ENCODE measurements at places on chromosomes 6 and 20.

DNA sequence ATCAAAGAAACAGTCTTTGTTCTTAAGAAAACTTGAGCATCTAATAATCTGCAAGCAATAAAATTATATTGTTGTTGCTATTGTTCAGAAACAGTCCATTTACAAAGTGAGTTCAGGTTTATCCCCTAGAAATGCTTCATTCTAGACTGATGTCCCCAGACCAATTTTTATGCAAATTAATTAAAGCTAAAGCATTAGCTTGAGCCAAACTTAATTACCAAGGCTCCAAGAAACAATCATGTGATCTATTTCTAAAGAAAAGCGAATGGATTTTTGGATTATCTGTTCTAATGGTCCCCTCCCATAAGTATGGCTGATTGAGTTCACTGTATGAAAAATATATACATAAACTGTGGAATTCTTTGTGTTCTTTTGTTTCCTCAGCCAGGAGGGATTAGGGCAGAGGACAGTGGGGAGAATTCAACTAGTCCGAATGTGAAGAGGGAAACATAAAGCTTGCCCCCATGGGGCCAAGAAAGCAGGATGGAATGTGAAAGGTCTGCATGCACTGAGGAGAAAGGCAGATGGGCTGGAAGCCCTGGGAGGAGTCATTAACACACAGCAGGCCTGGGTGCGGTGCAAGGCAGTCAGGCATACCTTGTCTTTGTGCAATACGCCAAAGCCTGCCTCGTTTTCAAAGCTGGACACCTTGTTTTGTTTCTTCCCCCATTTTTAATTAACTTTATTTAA lies 597.1 kb downstream of the KIF16B start:
- peak; percentile 2 for DNase-seq

DNA sequence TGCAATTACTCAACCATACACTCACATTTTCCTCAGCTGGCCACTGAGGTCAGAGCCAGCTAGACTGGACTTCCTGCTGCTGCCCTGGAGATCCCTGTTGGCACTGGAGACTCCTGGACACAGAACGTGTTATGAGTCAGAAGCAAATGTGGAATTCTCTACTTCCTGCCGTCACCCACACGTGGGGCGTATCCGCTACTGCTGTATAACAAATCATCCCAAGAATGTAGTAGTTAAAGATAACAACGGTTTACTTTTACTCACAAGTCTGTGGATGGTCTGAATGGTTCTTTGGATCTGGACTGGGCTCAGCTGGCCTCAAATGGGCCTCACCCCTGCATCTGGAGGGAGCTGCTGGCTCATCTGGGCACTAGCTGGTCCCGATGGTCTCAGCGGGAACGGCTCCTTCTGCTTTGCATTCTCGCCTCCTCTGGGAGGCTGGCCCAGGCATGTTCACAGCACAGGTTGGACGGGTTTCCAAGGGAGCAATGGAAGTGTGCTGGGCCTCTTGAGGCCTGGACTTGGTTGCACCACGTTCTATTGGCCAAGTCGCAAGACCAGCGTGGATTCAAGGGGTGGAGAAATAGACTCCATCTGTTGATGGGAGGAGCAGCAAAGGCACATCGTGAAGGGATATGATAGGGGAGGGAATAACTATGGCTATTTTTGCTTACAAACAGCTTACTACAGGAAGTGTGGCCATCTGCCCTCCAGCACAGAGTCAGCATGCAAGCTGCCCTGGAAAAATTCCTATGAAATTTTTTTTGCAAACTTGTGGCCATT lies 118.5 kb downstream of the SNX5 start:
- peak; percentile 86 for DNase-seq

DNA sequence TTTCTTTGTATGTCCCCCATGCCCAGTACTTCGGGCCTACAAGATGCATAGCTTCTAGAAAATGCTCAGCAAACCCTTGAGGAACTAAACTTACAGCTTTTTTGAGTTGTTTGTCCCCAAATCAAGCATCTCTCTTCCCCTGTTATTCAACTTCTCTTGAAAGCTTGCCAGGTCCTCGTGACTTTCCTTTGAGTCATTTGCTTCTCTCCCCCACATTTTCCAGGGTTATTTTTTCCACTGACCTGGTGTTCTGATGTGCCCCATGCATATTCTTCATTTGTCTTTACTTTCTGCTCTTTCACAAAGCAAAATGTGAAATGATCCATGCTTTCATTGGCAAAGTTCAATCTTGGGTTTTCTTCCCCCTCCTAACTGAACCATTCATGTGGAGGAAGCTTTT lies 204.8 kb downstream of the TFAP2A start:
- DNase-seq: no peak

DNA sequence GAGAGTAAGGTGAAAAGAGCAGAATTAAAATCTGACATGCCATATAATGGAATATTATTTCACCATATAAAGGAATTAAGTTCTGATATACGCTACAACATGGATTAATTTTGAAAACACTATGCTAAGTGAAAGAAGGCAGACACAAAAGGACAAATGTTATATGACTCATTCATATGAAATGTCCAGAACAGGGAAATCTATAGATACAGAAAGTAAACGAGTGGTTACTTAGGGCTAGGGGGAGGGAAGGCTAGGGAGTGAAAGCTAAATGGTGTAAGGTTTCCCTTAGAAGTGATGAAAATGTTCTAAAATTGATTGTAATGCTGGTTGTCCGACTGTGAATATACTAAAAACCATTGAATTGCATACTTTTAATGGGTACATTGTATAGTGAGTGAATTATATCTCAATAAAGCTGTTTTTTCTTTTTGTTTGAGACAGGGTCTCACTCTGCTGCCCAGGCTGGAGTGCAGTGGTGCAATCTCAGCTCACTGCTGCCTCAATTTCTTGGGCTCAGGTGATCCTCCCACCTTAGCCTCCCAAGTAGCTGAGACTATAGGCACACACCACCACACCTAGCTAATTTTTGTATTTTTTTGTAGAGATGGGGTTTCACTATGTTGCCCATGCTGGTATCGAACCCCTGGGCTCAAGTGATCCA lies 8.2 kb downstream of the PRPH2 start:
- DNase-seq: peak; percentile 62

DNA sequence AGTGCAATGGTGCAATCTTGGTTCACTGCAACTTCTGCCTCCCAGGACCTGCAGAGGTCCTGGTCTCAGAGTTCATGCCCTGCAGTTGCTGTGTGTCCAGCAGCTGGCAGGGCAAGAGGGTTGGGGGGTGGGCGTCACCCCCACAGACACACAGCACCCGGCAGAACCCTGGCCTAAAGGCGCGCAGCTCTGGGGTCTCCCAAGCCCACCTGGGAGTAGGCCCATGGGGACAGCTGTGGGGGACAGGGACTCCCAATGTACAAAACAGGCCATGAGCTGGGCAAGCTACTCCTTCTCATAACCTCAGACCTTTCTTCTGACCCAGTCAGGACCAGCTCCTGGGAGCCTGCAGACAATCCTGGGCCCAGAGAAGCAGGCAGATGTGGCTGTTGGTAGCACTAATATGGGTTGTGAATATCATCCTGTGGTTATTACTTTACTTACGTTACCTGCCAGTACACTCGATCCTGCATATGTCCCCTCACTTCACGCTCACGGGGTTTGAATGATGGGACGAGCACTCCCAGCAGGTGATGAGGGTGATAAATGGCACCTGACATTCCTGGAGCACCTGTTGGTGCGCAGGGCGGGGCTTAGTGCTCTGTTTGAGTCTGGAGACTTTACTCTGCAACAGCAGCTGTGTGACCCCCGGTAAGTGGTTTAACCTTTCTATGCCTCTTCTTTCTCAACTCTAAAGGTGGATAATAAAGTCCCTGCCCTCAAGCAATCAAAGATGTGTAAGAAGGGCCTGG lies 39.9 kb upstream of the SULF2 start:
- DNase-seq: no peak

- DNase-seq: no peak
Observed at GRCh38 chr20:16051968-16052367, 521.3 kb downstream of the KIF16B start.

GRCh38 chr6:1527073-1527457 lies 82.7 kb upstream of the FOXC1 start:
- DNase-seq: peak; percentile 63

GRCh38 chr6:148559848-148560433 lies 186.9 kb upstream of the UST start:
- DNase-seq: peak; percentile 54

DNA sequence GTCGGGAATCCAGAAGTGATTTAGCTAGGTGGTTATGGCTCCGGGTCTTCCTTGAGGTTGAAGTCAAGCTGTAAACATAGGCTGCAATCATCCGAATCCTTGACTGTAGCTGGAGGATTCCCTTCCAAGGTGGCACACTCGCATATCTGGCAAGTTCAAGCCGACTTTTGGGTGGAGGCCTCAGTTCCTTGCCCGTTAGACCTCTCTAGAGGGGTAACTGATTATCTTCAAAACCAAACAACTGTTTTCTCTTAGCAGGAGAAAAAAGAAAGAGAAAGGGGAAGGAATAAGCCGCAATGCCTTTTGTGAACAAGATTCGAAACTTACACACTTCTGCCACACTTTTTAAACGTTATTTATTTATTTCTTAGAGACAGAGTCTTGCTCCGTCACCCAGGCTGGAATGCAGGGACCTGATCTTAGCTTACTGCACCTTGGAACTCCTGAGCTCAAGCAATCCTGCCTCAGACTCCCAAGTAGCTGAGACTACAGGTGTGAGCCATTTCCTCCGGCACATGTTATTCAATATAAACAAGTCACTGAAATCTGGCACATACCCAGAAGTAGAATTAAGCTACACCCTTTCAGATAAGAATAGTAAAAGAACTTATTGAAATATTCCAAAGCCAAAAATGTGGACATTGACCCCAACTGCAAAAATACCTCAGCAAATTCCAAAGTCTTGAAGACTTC lies 76.3 kb downstream of the HFE start:
- DNase-seq: no peak

All from fibroblast of upper back skin (primary cell).